NT2/D1 (cell line): ENCODE measurements at places on chromosomes 7 and 10.

DNA sequence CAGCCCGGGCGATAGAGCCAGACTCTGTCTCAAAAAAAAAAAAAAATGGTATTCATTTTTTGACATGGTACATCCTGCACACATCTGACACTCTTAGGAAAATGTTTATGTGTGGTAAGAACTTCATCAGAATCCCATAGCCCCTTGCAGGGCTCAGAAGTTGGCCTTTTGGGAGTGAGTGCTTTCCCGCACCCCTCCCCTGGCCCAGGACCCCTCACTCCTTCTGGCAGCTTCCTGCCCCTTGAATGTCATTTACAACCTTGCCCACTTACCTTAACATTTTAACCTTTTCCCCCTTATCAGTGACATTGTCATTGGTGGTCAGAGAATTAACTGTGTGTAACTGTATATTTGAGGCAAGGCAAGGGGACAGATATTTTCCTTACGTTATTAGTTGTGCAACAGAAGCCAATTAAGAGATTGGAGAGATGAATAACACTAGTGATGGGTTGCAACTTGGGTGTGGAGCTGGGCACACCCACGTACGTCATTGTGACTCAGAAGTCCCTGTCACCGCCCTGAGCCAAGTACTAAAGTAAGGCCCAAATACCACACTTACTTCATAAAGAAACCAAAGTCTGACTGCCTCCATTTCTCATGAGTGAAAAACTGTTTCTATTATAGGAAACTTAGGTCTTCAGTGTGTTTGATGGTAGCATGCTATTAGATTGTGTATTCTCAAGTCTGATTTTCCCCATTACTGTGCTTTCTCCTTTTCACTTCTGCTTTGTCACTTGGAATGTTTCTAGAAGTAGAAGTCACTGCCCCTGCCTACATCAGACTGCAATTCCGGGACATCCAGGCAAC lies 31.6 kb downstream of the OGDH start:
- no peak for DNase-seq

- no peak for DNase-seq
Observed at GRCh38 chr10:30231071-30231652, 117.9 kb downstream of the MTPAP start.

DNA sequence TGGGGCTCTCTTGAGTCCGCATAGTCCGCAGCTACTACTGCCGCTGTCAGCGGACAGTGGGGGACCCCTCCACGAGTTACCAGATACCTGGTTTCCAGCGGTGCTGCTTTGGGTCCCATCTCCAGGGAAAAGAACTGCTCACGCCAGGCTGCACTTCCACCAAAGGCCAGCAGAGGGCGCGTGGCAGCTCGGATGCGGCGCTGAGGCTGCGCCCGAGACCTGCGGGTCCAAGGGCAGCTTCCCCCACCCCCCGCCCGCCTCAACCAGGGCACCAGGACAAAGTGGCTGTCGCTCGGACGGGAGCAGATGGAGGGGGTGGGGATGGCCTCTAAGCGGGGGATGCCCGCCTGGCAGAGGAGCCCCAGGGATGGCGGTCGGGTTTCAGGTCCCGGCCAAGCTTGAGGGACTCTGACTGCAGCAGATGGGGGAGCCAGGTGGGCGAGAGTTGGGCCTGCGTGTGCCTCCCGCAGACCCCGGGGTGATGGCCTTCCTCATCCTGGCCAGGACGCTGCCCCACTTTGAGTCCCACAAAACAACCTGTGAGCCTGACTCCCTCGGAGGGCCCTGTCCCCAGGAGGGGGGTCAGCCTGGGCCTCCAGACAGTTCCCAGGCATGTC lies 23.8 kb upstream of the ZNF735 start:
- DNase-seq, result peak; percentile 13

- peak; percentile 49 for DNase-seq
Observed at GRCh38 chr7:31114593-31115343, 62.7 kb downstream of the ADCYAP1R1 start.

- no peak for DNase-seq
Observed at GRCh38 chr7:3233301-3233700, 67.8 kb upstream of the SDK1 start.

GRCh38 chr10:71966046-71967004 lies 2.1 kb downstream of the CHST3 start:
- no peak for DNase-seq

DNA sequence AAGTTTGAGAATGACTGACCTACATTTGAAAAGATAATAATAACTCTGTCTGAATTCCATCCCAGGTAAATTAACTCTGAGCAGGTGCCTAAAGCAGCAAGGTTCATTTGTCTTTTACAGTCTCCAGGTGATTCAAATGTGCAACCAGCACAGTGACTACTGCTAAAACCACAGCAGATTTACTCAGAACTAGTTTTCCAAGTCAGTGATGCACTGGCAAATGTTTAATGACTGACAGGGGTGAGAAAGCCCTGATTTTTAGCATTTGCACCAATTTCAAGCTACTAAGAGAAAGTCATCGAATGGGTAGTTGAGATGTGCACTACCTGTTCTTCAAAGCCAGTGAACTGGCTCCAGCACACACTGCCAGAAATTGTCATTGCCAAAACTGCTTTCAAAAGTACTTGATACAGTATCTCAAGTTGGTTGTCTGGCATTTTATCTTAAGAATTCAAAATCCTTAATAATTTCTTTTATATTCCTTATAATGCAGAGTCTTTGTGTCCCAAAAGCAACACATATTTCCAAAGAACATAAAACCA lies 60.3 kb downstream of the ATOH7 start:
- no peak for DNase-seq

DNA sequence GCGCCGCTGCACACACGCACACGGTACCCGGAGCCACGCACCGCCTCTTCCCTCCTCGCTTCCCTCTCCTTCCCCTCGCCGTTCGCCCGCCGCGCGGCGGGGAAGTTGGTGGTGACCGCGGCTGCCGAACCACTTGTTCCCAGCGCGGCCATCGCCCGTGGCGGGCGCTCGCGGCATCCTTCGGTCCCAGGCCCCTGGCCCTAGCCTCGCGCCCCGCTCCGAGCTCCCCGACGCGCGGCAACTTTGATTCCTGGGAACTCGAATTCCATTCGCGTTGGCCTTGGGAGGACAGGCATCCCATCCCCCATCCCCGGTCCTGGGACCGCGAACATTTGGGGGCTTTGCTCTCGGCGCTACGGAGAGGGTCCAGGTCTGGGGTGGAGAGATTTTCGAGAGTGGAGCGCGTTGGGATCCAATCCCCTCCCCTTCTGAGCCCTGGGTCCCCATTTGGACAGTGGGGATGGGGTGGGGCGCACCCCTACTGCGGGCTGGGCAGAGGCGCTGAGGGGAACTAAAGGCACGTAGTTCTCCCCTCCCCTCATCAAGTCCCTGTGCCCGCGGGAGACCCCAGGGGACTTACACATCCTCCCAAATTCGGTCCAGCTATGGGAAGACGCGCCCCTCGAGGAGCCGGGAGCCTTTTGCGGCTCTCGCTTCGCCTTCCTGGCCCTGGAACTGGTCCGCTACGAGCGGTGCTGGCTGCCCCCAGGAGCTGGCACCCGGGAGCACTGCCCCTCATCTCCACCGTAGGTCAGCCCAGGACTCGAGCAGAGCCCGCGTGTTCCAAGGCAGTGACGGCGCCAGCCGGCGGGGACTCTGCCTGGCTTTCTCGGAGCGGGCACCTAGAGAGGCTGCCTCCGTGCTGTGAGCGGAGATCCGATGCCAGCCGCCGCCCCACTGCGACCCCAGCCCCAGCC lies 834 bp downstream of the CDH23 start:
- DNase-seq, result no peak

- no peak for DNase-seq
Observed at GRCh38 chr10:48366261-48366660, 59.8 kb downstream of the MAPK8 start.

- DNase-seq, result no peak
Observed at GRCh38 chr10:60906411-60906810, 37.6 kb downstream of the RHOBTB1 start.

GRCh38 chr7:90727412-90727811 lies 131.3 kb downstream of the CDK14 start:
- DNase-seq, result no peak

DNA sequence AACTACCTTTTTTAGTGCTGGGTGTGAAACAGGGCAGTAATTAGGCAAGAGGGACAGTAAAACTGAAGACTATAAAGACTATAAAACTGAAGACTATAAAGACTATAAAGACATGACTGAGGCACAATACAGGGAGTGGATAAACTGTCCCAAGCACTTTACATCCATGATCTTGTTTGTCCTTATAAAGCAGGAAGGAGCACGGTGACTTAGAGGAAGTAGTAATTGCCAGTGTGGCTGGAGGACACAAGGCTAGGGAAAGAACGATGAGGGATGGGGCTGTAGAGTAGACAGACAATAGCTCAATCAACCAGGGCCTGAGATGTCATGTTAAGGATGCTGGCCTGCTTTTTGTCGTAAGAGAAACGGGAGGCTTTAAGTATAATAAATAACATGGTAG lies 26.0 kb downstream of the DNAJC12 start:
- no peak for DNase-seq

DNA sequence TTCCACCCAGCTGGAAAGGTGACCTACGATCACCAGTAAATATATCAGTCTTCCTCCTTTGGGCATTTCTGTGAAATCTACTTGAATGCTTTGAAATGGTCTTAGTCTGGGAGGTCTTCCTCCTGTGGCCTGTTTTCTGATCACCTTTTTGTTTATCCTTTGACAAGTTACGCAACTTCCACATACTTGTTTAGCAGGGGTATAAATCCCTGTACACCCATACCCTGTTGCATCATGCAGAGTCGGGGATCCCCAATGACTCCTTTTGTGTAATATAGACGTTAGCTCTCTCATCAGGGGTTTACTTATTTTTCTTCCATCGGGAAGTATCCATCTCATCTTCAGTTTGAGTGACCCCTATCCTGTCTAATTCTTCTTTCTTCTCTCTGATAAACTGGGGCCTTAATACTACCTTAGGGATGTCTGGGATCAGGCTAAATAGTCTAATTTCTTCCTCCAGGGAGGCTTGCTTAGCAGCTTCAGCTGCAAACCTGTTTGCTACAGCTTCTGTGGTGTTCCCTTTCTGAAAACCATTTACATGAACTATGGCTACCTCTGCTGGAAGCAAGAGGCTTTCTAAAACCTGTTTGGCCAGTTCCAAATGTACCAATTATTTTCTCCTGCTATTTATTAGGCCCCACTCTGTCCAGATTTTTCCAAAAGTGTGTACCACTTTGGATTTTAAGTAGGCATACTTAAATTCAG lies 25.8 kb downstream of the MAPK8 start:
- no peak for DNase-seq

GRCh38 chr10:1735562-1735961 lies 1.8 kb downstream of the ADARB2 start:
- DNase-seq, result no peak

DNA sequence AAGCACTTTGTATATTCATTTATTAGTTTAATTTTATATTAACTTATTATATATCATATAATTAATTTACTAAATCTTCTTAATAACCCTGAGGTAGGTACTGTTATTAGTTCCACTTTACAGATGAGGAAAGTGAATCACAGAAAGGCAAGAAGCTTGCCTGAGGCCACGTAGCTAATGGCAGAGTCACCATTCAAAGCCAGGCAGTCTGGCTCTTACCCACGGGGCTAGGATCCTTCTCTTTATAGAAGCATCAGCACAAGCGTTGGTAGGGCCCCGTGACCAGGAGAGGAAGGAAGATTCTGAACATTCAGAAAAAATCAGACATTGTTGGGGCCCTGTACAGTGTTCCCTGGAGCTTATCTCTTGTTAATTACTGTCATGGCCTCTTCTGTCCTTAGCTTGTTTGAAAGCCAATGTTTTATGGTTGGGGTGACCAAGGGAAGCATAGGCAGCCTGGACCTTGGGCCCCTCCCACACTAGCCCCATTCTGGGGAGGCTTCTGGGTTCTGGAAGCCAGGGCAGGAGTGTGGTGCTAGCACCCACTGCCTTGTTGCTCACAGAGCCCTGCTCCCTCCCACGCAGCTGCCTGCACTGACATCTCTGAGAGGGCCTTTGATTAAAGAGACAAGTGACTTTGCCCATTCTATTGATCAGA lies 31.1 kb upstream of the SLF2 start:
- no peak for DNase-seq

GRCh38 chr7:116446212-116446855 lies 53.2 kb upstream of the CAV2 start:
- no peak for DNase-seq

GRCh38 chr10:118827053-118827452 lies 72.3 kb upstream of the CACUL1 start:
- no peak for DNase-seq

GRCh38 chr7:148609045-148609725 lies 18.6 kb downstream of the C7orf33 start:
- no peak for DNase-seq

- no peak for DNase-seq
Observed at GRCh38 chr10:90561666-90562065, 296.2 kb downstream of the HTR7 start.

DNA sequence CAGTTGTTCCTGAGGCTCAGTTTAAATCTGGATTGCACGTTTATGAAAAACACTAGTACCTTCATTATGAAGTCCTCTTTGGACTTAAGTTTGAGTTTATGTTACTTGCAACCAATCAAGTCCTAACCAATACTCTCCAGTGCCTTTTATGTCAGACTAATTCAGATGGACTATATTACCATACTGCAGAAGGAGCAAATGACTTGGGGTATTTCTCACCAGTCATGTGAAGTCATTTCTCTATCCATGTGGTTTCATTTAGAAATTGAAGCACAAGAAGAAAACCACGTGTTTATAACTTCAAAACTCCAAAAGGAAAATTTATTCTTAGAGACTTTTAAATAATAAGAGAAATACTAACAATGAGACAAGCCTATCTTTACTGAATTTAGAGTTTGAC lies 201.6 kb downstream of the MBL2 start:
- no peak for DNase-seq

- no peak for DNase-seq
Observed at GRCh38 chr7:91306266-91306665, 42.0 kb downstream of the FZD1 start.

GRCh38 chr7:24192053-24192452 lies 91.9 kb upstream of the NPY start:
- DNase-seq, result no peak

DNA sequence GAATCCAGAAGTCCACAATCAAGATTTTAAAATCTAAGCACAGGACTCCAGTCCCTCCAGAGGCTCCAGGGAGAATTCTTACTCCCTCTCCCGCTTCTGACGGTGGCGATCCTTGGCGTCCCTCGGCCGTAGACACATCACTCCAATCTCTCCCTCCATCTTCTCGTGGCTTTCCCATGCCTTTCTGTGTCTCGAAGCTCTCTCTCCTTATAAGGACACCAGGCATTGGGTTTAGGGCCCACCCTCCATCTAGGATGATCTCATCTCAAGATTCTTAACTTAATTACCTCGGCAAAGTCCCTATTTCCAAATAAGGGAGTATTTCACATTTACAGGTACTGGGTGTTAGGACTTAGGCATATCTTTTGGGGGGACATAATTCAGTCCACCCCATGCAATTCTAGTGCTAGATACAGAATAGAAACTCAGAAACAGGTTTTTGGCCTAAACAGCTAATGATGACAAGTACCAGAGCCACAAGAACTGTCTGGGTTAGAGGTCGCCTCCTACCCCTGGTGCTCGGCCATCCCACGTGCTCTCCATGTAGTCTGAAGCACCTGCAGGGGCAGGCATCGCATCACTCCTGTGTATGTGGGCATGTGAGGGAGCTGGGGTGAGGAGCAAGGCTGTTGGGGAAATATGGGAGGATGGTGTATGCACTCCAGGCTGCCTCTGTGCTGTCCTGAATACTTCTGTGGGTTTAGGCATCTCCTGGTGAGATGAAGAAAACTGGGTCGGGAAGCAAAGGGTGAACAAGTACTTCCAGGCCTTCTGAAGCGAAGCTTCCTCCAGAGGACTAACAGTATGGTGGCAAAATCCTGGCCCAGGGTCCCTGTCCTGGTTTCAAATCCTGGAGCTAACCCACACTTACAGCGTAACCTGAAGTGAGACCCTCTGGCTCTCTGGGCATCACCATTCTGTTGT lies 298.3 kb upstream of the ZMIZ1 start:
- DNase-seq, result no peak

- DNase-seq, result no peak
Observed at GRCh38 chr10:78513330-78513729, 479.7 kb downstream of the RPS24 start.
